NCI-H1105 treated with DMSO at 0.1 percent for 48 hours (cell line): ENCODE measurements at places on chromosomes 12 and 14.

DNA sequence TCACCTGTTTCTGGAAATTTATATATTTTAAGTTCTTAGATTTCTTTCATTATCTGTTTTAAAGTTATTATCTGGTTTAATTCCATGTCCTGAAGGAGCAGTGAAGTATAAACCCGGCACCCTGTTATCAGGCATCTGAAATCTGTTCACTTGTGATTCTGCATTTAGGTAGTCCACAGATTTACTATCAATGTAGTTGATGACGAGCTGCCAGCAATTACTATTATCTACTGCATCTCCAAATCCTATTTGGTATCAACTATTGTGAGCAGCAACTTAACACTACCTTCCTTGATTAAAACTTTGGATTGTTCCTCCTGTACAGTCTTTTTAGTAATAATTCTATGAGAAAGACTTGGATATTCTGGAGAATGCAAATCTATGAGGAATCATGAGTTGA lies 36.1 kb downstream of the PRORP start:
- DNase-seq = no peak

DNA sequence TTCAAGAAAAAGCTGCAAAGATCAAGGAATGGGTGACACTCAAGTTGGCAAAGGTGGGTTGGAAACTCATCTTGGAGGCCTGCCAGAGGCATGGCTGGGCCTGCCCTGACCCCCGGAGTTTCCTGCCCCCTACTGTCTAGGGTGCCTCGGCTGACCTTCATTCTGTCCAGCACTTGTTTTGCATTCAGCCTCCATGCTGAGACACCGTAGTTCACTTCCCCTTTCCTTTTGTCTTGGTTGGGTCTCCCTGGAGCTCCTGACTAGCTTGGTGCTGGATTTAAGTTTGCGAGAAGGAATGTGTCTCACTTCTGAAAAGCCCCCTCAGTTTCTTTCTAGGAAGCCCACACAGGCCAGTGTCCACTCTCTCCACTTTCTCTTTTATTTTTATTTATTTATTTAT lies 26.5 kb downstream of the PLEKHH1 start:
- DNase-seq = no peak

GRCh38 chr14:69573831-69574262 lies 824 bp downstream of the CCDC177 start:
- DNase-seq = peak; percentile 79

GRCh38 chr14:41986700-41987099 lies 380.0 kb downstream of the LRFN5 start:
- peak; percentile 56 for DNase-seq

DNA sequence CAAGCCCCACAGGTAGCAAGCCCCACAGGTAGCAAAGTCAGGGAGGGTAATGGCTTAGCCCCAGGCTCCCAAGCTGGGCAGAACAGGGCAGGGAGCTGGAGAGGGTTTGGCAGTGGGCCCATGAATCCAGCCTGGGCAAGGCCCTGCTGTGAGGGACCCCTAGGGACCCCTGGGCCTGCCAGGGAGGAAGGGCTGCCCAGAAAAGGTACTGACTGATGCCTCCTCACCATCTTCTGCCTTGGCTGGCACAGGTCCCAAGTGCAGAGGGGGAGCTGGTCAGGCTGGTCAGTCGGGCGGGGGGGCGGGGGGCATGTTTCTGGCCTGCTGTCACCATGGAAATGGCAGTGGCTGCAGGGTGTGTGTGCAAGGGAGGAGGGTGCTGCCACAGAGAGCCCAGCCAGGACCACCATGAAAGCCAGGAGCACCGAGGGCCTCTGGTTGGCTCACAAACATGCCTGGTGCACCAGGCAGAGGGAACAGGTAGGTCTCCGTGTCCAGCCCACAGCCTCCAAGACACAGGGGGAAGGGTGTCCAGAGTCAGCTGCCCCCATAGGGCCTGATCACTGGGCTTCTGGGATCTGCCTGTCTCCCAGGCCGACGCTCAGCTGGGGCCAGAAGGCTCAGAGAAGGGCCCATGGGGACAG lies 1.5 kb upstream of the CRIP2 start:
- peak; percentile 52 for DNase-seq

GRCh38 chr12:38350342-38351174 lies 34.0 kb downstream of the ALG10B start:
- no peak for DNase-seq

- no peak for DNase-seq
These were observed 25.9 kb upstream of the MEG3 start for GRCh38 chr14:100800041-100800440.

DNA sequence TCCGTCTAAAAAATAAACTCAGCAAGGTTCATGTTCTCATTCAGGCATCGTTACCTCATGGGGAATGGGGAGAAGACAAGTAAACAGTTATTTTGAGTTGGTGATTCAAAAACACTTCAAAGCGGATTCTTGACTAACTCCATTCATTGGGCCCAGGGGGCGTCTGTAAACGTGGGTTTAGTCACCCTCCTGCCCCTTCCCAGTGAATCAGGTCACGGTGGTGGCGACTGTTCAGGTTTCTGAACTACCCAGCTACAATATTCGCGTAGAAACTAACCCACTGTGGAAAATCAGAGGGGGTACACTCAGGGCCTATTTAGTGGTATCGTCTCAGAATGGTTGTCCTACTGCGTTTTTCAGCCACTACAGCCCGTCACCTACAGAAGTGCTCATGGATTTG lies 15.2 kb downstream of the OR6S1 start:
- DNase-seq = no peak

GRCh38 chr12:128402486-128403243 lies 135.7 kb downstream of the TMEM132C start:
- no peak for DNase-seq

DNA sequence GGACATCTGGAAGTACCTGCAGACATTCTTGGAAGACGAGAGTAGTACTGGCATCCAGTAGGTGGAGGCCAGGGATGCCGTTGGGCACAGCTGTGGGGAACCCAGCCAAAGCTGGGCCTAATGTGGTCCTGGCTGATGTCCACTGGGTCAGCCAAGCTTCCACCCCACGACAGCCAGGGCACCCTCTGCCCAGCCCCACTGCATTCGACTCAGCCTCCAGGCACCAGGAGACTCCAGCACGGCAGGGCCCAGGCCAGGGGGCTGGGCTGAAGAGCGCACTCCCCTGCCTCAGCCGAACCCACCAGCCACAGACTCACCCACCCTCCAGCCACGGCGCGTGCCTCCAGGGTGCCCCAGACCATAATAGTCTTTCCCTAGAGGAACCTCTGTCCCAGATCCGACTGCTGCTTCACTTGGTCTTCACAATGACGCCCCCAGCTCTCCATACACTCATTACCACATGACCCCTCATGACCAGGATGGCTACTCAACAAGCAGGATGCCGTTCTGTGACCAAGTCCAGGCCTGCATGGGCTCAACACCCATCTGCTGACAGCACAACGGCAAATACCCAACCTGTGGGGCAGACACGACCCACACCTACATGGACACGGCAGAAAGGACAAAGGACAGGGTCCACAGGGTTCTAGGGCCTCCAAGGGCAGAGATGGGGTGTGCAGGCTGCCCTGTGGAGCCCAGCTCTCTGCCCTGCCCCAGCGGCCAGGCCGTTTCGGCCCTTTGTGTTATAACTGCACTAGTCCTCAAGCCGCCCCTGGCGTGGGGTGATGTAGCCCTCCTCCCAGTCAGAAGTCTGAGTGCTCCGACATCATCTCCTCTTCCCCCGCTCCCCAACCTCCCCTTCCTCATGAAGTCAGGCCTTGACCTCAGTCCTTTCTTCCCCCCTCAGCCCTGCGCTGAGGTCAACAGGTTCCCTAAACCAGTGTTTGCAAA lies 22.8 kb downstream of the ITPK1 start:
- DNase-seq = no peak

DNA sequence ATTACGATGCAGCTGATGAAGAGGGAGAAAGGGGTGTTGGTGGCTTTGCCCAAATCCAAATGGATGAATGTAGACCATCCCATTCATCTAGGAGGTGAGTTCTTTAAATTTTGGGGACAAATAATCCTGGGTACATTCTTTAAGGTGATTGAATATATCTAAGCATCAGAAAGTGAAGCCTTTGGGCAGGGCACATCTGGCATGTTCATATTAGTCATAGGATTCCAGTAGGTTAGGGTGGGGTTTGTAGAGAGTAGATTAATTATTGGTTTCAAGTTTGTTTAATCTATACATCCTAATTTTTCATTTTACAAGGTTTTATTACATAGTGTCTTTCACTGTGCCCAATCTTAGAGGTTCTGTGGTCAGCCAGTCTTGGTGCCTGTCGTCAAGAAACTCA lies 23.4 kb downstream of the RNF10 start:
- no peak for DNase-seq

- no peak for DNase-seq
These were observed 169.8 kb upstream of the PLXNC1 start for GRCh38 chr12:93978553-93978952.

GRCh38 chr12:2693980-2694610 lies 100.7 kb upstream of the FKBP4 start:
- DNase-seq = no peak

- no peak for DNase-seq
These were observed 589.3 kb downstream of the BCL11B start for GRCh38 chr14:98682726-98683125.

DNA sequence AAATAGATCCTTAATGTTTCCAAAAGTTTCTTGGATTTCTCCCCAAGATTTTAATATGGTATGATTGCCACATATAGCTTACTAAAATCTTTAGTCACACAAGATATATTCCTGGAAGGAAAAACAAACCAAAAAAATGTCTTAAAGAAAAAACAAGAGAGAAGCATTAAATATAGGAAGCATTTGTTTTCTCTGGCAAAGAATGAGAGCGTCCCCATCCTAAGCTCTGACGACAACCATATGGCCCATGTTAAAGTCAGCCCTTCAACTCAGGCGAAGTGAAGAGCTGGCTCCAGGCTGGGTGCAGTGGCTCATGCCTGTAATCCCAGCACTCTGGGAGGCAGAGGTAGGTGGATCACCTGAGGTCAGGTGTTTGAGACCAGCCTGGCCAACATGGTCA lies 35.6 kb downstream of the GCH1 start:
- DNase-seq = no peak

GRCh38 chr14:36254020-36254624 lies 66.3 kb downstream of the MBIP start:
- DNase-seq = no peak

GRCh38 chr14:102838501-102838900 lies 61.3 kb downstream of the TRAF3 start:
- no peak for DNase-seq

DNA sequence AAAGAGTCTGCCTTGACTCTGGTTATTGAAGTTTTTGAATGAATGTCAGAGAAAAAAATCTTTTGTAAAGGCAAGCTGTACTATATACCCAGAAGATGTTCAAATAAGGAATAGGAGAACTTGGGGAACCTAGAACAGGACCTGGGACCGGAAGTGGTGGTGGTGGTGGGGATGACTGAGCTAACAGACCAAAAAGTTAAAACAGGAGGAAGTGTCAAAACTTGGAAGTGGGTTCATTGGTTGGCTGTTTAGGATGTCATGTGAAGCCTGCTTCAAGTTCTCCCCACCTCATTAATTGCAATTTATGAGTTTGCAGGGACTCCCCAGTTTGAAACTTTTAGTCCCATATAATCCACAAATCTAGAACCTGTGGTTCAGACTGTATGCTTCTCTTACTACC lies 26.2 kb downstream of the PLXNC1 start:
- DNase-seq = no peak

GRCh38 chr14:81363746-81364378 lies 36.3 kb downstream of the STON2 start:
- DNase-seq = no peak

DNA sequence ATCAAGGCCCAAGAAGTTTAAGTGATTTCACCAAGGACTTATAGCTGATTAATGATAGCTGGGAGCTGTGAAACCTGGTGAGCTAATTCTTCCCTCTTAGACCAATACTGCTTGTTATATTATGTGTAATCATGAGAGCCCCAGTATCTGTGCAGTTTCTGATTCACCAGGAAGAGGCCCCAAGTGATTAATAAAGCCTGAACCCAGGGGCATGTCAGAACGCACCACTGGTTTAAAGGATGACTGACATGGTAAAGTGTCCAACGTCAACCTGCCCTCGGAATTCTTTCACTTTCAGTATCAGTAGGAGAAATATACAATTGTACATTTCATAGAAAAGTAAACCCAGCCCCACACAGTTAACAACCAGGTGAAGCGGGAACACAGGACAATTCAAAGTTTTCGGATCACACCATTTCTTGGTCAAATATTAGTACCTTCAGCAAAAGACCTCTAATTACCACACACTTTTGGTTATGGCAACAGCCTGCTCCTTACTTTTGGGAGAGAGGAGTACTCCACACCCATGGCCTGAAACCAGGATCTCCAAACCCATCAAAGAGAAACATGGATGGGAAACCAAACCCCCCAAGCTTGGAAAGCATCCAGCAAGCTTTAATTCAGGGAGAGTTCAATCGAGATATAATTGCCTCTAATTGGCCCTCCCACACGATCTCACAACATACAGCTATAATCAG lies 28.5 kb downstream of the TMCC3 start:
- DNase-seq = peak; percentile 71

DNA sequence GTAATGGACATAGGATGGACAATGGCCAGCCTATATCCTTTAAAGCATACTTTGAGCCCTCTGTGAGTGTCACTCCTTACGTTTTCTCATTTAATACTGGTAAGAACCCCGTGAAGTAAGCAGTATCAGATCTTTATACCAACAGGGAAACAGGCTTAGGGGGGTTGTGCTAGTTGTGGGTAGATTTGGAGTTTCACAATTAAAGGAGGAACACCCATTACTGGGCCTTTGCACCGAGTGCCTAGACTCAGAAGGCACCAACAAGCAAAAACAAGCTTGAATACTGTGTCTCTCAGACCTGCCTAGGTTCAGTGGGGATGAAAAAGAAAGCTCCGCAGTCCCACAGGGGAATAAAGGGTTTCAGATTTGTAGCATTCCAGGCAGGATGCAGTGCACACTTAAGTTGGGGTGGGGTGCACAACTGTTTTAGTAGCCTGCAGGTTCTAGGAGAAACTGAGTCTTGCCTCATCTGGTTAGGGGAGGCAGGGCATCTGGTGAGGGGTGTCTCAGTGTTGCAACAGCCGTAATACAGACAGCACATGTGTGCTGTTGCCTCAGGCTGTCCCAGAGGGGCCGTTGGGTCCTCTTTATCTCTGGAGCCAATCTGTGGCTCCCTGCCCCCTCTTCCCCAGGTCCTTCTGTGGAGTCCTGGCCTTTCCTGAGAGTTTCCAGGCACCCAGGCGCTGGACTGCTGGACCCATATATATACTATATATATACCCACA lies 51.2 kb downstream of the IRAK3 start:
- DNase-seq = no peak

DNA sequence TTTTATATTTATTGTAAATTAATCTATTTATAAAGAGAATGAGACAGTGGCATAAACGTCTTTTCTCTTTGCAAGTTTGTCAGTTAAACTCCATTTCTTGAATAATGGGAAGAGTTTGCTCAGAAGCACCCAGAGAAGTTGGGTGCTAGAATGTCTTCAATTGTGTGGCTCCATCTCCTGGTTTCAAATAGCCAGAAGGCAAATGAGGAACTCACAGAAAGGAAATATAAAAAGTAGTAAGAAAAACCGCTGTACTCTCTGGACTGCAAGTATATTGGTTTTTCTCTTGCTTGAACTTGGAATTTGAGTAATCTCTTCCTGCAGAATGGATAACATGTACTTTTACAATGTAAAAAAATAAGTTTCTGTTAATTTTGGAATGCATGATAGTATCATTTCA lies 217.5 kb downstream of the DPY19L2 start:
- DNase-seq = no peak
